A549 treated with Mapracorat at 1 μM for 4 hours (cell line): ENCODE measurements at places on chromosomes 2 and 18. TPM values are rescaled to one million over a fixed set of nuclear protein-coding genes. Genes with fewer than 3 reads are reported as not detected.

Gene ZSWIM2
- not detected in 5 replicates for total RNA-seq

Gene RAB6D
- total RNA-seq, result not detected in 5 replicates

Gene SIX3
- total RNA-seq, result 1.2 to 2.4 TPM (median 1.9 TPM) in 5 replicates

Gene ADGRF3
- 0.04 to 0.28 TPM (median 0.13 TPM) in 4 of 5 replicates, not detected in the other for total RNA-seq

Gene RALBP1
- 26.5 to 31.4 TPM (median 29.3 TPM) in 5 replicates for total RNA-seq

Gene SERPINB2
- total RNA-seq, result not detected in 5 replicates

Gene CHST9
- total RNA-seq, result not detected in 5 replicates

Gene DUSP2
- 0.41 to 0.67 TPM (median 0.44 TPM) in 5 replicates for total RNA-seq

Gene ZNF513
- total RNA-seq, result 9.7 to 14.7 TPM (median 13.5 TPM) in 5 replicates

Gene UGT1A10
- total RNA-seq, result 0.06 TPM in 1 of 5 replicates, not detected in the others

Gene SLC9A4
- not detected in 5 replicates for total RNA-seq

Gene EPC2
- total RNA-seq, result 9.3 to 10.7 TPM (median 10.6 TPM) in 5 replicates

Gene ALLC
- 0.07 TPM in 1 of 5 replicates, not detected in the others for total RNA-seq

Gene IRS1
- total RNA-seq, result 11.5 to 17.0 TPM (median 15.6 TPM) in 5 replicates

Gene ASAP2
- 34.9 to 48.5 TPM (median 45.5 TPM) in 5 replicates for total RNA-seq

Gene MYO1B
- total RNA-seq, result 46.1 to 61.0 TPM (median 50.1 TPM) in 5 replicates

Gene SCN1A
- not detected in 5 replicates for total RNA-seq

Gene BBS5
- total RNA-seq, result 5.2 to 7.3 TPM (median 5.4 TPM) in 5 replicates

Gene RAB17
- 0.14 to 0.85 TPM (median 0.23 TPM) in 5 replicates for total RNA-seq

Gene ZEB2
- total RNA-seq, result 5.2 to 9.2 TPM (median 7.8 TPM) in 5 replicates

Gene LCLAT1
- total RNA-seq, result 13.3 to 18.6 TPM (median 15.9 TPM) in 5 replicates

Gene MYOM1
- 0.08 to 0.59 TPM (median 0.30 TPM) in 5 replicates for total RNA-seq

Gene CAPN14
- 0.03 to 0.05 TPM in 2 of 5 replicates, not detected in the others for total RNA-seq

Gene STARD7
- 88.4 to 92.9 TPM (median 88.9 TPM) in 5 replicates for total RNA-seq
